ENCODE measurements at places on chromosomes 16 and 17.

DNA sequence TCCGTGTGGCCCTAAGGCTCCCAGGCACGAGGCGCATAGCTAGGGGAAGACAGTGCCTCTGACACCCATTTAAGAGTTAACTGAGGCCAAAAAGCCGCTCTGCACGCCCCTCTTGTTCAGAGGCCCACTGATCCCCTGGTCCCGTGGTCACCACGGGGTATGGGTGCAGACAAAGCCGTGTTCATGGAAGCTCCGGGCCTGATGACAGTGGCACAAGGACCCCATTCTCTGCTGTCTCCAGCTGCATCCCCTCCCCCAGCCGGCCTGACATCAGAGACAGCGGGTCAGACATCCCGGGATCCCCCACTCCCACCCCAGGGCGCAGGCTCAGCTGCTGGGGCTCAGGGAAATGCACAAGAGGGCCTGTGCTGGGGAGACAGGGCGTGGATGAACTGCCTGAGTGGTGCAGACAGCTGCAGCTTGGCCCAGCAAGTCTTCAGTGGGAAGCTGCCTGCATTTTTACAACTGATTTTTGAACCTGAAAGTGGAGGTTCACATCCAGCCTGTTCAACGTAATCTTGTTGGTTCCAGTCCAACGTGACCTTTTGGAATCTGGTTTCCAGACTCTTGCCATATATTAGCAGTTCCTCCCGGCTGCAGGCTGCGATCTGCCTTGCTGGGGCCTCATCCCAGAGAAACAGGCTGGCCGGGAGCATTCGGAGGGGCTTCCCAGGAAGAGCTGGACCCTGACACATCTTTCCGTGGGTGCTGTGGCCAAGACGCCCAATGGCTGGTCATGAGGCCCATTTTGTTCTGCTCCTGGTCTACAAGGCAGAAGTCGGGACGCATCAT is 9.7 kb upstream of the BAHCC1 start:
- no peak for DNase-seq

DNA sequence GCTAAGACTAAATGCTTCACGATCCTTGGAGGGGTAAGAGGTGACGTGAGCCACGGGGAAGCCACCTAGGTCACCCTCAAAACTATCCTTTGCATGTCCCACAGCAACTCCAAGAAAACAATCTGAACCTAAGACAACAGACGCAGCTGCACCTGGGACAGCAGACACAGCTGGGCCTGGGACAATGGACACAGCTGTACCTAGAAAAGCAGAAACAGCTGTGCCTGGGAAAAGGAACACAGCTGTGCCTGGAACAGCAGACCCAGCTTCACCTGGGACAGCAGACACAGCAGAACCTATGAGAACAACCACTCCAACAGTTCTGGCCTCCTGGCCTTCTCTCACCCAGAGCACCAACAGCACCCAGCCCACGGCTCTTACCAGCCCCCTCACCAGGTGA is 11.7 kb upstream of the CD300LD start:
- no peak for DNase-seq

GRCh38 chr17:30970831-30971567 is at the start of gene RNF135:
RNF135 (plus strand) TSS chr17:30971039; CDS start chr17:30971074, 35 bp downstream.
- DNase-seq, result peak; percentile 98

DNA sequence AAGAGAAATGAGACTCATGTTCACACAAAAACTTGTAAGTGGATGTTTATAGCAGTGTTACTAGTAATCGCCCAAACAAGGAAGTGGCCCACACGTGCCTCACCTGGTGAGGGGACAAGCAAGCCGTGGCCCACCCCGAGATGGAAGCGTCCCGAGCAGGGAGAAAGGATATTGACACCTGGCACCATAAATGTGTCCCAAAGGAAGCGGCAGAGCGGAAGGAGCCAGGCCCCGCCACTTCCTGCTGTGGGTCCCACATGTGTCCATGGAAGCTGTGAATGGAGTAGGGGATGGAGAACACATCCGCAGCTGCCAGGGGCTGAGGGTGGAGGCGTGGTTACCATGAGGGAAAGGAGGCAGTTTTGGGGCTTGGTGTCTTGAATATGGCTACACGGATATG is 18.9 kb downstream of the KCNJ18 start:
- peak; percentile 46 for DNase-seq

GRCh38 chr17:68210570-68211315 is 37.1 kb upstream of the AMZ2 start:
- DNase-seq, result no peak

DNA sequence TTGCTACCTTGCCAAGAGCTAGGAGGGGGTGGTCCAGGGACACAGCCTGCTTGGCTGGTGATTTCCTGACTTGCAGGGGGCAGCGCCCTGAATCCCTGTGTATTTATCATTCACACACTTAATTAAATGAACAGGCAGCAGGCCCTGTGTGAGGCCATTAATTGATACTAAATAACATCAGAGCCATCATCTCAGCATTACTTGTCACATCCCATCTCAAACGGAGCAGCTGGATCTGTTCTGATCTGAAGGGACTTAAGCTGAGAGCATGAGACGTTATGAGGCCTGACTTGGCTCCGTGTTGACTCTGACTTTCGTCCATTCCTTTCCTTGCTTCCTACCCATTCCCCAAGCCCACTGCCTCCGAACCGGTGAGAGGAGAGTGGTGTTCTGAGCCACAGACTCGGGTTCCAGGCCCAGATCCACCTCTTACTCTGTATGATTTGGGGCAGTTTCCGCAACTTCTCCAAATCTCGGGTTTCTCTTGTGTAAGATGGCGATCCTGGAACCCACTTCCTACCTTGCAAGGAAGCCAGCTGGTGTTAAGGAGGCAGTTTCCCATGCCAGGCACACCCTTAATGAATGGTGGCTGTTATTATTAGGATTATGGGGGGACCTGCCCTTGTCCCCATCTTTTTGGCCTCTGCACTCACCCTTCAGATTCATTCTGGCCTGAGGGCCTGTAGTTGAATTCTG is 33.8 kb downstream of the CACNA1G start:
- DNase-seq, result no peak

GRCh38 chr16:6510261-6510660 is 822.4 kb upstream of the RBFOX1 start:
- DNase-seq, result no peak

GRCh38 chr17:29210879-29211278 is 30.7 kb upstream of the MYO18A start:
- no peak for DNase-seq

DNA sequence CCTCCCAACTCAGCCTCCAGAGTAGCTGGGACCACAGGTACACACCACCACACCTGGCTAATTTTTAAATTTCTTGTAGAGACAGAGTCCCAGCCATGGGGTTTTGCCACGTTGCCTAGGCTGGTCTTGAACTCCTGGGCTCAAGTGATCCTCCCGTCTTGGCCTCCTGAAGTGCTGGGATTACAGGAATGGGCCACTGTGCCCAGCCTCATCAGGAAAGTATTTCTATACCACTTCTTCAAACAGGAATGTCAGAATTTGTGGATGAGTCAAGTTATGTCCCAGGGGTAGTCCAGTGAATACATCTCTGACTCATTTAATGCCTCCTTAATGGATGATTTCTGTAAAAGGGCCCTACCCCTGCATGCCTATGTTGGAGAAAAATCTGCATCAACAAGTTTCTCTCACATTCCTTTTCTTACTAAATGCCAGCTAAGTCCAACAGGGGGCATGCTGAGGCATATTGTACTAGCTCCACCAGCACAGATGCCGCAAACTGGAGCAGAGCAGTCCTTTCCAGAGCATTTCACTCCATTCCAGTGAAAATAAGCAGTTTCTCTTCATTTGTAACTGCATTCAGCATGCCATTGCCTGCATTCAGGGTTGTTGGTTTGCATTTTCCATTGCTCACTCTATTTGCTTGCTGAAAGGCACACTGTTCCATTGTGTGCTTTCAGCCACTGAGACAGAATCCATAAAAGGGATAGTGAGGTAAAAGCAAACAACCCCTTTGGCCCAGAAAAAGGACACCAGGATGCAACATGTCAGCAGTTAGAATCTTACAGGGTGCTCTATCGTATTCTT is 5.3 kb upstream of the CAVIN1 start:
- peak; percentile 93 for DNase-seq

DNA sequence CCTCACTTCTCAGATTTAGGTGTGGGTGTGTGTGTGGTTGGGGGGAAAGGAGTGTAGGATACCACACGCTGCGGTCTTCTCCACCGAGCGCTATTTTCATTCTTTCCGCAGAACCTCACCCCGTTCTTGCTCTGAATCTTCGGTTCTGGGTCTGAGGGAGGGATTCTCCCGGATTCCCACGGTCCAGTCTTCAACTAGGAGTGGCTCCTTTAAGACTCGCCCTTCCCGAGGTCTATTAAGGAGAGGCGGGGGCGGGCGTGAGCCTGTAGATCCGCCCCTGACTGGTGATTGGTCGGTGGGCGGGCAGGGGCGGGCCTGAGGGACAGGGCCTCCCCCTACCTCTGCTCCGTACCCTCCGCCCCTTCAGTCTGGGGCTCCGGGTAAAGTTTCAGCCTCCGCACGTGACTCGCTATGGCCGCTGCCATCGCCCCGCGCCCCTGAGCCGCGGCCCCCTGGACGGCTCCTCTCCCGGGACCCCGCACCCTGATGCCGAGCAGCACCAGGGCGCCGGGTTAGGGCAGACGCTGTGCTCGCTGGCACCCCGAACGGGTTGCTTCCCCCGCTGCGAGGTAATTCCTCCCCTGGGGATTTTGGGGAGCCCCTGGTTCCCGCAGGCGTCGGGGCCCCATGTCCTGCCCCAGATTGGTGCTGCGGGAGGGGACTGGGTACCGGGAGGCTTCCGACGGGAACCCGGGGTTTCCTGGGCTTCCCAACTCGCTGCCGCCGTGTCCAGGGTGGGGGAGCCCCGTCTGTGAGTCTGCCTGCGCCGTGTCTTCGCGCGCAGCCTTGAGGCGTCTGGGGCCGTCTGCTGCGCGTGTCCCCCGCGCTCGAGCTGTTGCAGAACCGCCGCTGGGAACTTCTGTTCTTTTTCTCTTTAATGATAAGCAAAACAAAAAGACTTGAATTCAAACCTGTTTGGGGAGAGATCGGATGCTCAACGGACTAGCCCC is 9.2 kb downstream of the RARA start:
- peak; percentile 99 for DNase-seq

GRCh38 chr17:76485569-76485968 is 15.7 kb downstream of the RHBDF2 start:
- no peak for DNase-seq

DNA sequence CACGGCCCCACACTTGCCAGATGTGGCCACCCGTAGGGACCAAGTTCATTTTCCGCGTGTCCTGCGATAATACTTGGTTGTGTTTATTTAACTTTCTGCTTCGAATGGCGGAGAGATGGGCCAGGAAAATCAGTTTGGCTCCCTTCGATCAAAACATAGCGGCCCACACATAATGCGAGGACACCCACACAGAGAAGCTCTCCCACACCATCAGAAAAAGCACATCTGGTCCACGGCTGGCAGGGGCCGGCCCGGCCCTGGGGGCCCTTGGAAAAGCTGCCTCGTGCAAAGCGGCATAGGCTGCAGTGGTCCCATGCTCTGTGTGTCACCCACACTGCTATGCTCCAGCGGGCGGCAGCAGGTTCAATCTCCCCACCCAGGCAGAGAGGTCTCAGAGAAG is 46.9 kb downstream of the ZNF423 start:
- DNase-seq, result no peak
